ENCODE measurements at places on chromosomes 6 and 20.

GRCh38 chr6:91879386-91879995, 1292.6 kb upstream of the MAP3K7 start:
- no peak for DNase-seq

DNA sequence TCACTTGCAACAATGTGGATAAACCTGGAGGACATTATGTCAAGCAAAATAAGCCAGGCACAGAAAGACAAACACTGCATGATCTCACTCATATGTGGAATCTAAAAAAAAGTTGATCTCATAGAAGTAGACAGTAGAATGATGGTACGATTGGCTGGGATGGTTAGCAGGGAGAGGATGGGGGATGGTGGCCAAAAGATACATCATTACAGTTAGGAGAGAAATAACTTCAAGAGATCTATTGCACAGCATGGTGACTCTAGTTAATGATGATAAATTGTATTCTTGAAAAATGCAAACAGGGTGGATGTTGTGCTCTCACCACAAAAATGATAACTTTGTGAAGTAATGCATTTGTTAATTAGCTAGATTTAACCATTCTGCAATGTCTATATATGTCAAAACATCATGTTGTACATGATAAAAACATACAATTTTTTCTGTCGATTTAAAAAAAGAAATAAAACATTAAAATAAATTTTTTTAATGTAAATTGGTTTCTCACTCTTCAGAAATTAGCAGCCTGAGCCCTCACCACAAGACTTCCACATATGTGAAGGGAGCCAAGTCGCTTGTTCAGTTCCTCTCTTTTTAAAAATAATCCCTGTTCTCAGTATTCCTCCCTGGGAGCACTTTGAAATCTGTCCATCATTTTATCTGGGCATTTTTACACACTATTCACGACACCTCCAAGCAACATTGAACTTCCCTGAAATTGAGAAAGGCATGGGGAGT, 34.2 kb downstream of the PTPRT start:
- no peak for DNase-seq

GRCh38 chr20:21607971-21608725, 94.3 kb upstream of the NKX2-2 start:
- DNase-seq: no peak

DNA sequence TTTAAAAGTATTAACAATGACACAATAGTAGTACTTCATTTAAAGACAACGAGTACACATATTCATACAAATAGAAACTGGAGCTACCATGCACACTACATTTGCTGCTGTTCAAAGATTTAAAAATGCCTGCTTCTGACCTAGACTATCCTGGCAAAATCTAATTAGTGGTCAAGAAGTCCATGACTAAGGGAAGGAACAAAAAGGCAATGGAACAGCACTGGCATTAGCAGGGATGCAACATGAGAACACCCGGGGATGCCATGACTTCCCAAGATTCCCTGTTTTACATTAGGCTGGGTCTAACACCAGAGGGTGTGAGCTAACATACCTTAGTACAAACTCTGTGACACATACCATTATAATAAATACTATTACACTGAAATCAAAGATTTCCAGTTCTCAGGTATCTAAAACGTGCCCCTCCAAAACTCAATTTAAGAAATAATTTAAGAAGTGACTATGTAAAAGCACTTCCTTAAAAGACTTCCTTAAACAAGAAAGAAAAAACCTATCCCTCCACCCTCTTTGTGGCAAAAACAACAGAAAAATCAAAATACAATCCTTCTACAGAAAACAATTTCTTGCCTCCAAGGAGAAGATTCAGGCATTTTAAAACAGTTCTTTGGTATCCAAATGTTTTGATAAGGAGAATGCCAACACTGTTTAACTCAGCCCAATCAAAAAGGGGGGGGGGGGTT, 25.5 kb downstream of the CHD6 start:
- DNase-seq: no peak

- DNase-seq: no peak
Measured at GRCh38 chr6:163974322-163974721, 559.8 kb downstream of the QKI start.

DNA sequence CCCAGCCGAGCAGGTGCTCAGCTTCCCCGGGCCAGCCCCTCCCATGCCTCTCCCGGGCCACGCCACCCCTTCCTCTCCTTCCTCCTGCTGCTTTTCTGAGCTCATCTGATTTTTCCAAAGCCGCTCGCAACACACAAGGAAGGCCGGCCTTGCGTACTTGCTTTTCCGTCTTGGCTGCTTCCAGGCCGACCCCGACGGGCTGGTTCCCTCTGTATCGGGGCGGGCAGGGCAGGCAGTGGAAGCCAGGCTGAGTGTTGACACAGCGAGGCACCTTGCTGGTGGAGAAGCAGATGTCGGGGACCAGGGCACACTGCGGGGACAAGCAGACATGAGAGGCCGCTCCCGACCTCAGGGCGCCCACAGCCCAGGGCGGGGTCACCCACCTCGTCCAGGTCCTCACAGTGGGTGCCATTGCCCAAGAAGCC, 21.1 kb downstream of the THBS2 start:
- no peak for DNase-seq

GRCh38 chr20:53867741-53868351, 202.5 kb downstream of the BCAS1 start:
- DNase-seq: no peak

DNA sequence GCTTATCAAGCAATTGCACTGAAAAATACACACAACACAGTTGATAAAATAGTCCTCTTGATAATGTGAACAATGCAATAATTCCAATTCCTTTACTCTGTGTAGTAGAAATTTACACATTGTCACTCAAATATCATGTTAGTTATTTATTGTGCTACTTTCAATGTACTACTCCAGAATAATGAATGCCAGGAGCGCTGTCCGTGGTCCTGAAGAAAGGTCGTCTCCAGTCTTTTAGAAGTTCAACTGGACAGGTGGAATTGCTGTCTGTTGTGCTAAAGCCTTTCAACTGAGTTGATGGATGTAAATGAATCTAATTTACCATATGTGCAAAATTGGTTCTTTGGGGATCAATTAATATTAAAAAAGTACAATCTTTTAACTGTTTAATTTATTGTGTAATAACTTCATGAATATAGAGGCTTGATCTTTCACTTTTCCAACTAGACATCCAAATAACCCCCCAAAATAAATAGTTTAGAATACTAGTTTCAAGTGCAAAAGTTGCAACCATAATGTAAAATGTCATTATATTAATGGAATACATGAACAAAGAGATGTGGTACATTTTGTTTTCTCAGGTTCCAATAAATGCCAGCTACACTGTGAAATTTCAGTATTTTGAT, 3.2 kb downstream of the GRIK2 start:
- DNase-seq: no peak

- no peak for DNase-seq
Measured at GRCh38 chr20:10602221-10602871, 71.5 kb downstream of the JAG1 start.

DNA sequence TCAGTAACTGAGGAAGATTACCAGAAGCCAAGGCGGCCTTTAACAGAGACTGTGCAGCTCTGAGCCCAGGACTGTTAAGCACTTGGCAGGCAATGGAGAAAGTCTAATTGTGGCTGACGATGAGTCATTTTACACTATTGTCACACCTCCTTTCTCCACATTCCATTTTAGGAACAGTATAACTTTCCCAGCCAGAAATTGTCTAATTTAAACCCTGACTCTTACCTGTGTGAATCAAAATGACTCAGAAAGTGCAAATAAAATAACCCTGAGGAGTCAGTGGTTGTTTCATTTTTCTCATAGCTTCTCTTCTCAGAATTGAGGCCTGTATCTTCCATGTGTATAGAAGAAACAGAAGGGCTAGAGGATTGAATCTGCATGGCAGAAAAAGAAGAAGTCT, 40.0 kb upstream of the OPN5 start:
- DNase-seq: no peak

DNA sequence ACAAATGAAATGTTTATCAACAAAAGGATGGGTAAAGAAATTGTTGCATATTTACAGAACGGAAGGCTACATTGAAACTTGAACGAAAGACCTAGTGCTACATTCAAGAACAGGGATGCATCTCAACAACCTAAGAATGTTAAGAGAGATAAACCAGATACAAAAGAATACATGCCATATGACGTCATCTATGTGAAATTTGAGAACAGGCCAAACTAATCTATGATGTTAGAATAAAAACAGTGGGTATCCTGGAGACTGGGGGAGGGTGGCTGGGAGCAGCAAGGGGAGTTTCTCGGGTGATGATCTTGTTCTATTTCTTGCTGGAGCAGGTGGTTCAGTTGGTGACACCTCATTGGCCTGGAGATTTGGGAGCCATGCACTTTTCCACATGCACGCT, 81.5 kb downstream of the SULF2 start:
- DNase-seq: no peak

GRCh38 chr6:129753422-129753821, 43.4 kb upstream of the ARHGAP18 start:
- no peak for DNase-seq
